ENCODE measurements at places on chromosomes 4 and X.

GRCh38 chr4:112053825-112054350, 91.4 kb upstream of the FAM241A start:
- DNase-seq, result no peak

DNA sequence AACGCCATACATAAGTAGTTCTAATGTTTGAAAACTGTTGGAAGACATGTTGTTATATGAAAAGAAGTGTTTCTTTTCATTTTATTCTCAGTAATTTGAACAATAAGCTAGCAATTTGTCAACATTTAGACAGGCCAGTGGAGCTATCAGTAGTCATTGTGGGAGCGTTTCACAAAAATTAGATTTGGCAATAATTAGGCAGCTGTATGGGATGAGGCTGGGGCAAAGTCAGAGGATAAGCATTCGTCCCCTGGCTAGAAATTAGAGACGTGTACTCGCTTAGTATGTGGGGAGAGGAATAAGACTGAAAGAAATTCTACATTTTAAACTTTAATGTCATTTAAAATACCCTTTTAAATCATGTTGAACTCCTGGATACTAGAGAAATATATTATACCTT, 70.6 kb downstream of the TMEM144 start:
- DNase-seq, result no peak

DNA sequence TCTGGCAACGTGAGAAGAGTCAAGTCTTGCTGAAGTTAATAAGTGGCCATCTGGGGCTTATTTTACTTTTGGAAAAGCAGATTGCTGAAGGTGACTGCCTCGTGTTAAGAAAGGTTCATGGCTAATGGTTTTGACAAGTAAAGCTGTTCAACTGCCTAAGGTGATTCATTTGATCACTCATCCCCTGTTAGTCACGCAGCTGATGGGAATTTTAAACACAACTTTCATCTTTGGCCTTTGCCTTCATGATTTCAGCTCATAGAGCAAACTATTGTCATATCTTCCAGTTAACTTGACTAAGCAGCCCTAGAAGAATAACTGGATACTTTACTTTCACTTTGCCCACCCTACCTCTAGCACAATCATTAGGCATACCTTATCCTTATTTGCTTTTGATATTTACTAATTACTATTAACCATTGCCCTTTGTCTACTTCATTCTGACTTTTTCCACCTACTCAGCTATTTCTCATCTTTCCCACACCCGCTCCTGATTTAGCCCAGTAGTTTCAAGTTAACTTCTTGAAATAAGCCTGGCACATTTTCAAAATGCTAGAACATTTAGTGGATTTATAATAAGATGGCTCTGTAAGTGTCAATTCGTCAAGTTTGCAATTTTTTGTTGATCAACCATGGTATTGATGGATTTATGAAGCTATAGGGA, 170.6 kb upstream of the S100G start:
- no peak for DNase-seq

- DNase-seq, result no peak
Measured at GRCh38 chr4:85842540-85842939, 367.6 kb downstream of the ARHGAP24 start.

DNA sequence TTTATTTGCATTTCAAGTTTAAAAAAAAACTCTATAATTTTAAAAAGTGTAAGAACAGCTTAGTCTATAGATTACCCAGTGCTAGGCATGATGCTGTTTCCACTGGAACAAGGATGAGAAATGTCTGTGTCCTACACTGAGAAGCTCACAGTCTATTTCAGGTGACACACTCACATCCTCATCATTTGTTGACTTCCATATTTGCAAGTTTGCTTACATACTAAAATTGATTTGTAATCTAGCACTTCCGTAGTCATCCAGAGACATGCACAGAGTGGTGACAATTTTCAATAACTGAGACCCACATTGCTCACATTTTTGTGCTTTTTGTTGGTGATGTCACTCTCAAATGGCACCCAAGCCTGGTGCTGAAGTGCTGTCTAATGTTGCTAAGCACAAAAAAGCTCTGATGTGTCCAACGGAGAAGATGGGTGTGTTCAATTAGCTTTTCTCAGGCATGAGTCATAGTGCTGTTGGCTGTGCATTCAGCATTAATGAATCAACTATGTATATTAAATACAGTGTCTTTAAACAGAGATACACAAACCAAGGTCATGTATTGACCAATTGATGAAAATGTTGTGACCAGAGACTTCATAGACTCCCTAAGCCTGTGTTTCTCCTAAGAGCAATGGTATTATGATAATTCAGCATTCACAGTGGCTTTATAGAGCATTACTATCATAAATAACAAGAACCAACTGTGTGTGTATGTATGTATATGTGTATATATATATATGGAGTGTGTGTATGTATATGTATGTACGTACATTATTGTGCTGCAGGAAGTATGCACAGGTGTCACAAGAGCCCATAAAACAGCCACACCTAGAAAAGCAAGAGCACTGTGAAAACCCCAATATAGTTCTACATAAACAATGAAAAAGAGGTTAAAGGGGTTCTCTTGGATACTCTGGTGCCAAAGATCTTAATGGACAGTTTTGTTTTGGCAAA, 31.2 kb upstream of the VCX3B start:
- no peak for DNase-seq

GRCh38 chr4:108950158-108950915, 187.5 kb upstream of the ETNPPL start:
- DNase-seq, result no peak

- DNase-seq, result no peak
Measured at GRCh38 chr4:42683393-42683792, 26.5 kb upstream of the ATP8A1 start.

DNA sequence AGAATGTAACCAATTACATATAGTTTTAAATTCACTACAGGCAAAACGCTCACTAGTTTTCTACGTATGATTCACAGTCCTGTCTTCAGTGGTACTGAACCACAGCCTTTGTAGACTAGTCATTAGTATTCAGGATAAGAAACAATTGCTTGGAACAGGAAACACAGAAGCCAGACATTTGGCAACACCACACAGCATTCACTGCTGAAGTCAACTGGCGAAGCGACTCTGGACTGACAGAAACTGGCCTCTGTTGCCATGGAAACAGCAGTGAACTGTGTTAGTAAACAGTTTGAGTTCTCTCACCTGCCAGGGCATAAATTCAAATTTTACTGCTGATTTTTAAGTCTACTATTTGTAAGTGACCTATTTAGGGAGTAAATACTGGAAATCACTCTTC, 57.6 kb downstream of the MAPK10 start:
- DNase-seq, result no peak

GRCh38 chrX:39169976-39170375, 368.7 kb downstream of the MID1IP1 start:
- no peak for DNase-seq

- DNase-seq, result no peak
Measured at GRCh38 chrX:6313356-6313755, 84.7 kb upstream of the NLGN4X start.

DNA sequence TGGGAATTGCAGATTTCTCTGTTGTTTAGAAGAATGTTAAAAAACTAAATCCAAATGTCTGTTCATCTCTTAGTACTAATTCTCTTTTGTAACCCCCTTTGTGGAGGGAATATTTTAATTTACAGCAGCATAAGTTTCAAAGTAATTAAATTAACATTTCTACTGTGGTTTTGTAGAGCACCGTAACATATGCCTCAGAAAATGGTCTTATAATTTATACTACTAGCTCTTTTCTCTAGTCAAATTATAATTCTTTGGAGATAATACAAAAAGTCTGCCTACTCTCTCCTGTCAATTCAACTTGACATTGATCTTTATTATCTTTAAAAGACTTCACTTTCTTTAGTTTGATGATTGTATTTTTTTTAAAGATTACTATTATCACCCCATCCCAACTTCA, 759.0 kb downstream of the ADGRL3 start:
- no peak for DNase-seq

DNA sequence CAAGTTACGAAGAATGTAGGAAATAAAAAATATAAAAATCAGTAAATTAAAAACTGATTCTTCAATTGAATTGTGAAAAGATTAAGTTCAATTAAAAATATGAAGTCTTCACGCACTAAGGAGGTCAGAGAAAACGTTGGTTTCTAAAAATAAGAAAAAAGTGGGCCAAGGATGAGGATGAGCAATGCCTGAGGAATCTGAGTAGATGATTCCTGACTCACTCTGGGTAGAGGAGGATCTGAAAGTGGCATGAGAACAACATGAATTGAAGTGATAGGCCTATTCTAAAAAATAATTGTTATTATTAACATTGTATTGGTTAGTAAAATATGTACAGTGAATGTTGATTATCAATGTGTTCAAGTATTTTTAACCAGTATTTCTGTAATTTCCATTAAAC, 444.2 kb downstream of the GRIA2 start:
- no peak for DNase-seq

- no peak for DNase-seq
Measured at GRCh38 chrX:40471965-40472648, 108.7 kb upstream of the ATP6AP2 start.

DNA sequence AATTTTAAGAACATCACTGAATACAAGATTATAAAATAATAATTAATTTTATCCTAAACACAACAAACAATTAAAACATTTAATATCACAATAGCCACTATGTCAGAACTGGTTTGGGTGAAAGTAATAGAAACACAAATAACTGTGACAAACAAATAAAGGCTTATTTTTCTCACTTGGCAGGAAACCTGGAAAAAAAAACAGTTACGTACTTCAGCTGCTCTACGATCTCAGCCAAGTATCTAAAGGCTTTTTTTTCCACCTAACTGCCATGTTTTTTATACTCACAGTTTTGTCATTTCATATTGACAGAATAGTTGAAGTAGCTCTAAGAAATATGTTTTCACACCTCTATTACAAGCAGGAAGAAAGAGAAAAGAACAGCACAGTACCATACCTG, 284.8 kb upstream of the INTU start:
- no peak for DNase-seq
